Occipital lobe (tissue), 3 donors: ENCODE measurements at places on chromosomes 2 and 18. TPM values are rescaled to one million over a fixed set of nuclear protein-coding genes. Genes with fewer than 3 reads are reported as not detected.

Gene CD207
- total RNA-seq: not detected

DNA sequence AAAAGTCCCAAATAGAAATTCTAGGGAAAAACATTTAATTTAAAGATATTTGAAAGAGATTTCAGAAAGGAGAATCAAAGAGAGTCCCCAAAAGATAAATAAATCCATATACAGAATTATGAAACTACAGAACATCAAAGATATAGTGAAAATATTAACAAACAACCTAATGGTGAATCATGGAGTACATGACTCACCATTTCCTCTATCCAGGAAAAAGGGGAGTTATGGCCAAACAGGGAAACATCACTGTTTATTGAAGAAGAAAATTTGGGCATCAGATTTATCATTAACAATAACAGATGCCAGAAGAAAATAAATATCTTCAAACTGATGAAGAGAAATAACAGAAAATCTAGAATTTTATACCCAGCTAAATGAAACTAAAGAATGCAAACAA, 448.3 kb downstream of the CDH2 start:
- no peak for DNase-seq

DNA sequence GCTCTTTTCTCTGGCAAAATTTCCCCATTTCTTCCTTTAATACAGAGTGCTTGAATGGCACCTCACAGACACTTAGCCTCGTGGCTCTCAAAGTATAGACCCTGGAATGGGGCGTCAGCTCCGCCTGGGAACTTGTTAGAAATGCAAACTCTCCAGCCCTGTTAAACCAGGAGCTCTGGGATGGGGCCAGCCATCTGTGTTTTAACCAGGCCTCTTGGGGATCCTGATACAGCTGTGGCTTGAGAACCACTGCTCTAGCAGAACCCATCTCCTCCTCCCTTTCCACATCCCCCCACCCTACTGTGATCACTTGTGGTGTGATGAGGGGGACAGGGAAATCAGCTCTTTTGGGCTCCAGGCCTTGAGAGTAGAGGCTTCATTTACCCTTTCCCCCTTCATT, 15.9 kb downstream of the LTBP1 start:
- DNase-seq: no peak

DNA sequence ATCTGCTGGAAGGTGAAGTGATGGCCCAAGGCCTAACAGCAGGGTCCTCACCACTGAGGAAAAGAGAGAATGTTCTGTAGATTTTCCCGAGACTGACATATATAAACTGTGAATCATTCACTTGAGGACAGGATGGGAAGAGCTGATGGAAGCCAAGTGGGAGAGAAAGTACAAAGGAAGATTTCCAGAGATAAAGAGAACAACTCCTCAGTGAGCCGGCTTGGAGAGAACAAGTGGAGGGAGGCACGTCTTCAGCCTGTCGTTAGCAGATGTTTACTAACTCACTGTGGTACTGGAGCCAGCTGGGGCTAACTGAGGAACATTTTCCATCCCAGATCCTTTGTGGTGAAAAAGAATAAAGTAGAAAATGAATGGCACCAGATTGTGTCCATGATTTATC, 552.9 kb upstream of the TNP1 start:
- DNase-seq: no peak

DNA sequence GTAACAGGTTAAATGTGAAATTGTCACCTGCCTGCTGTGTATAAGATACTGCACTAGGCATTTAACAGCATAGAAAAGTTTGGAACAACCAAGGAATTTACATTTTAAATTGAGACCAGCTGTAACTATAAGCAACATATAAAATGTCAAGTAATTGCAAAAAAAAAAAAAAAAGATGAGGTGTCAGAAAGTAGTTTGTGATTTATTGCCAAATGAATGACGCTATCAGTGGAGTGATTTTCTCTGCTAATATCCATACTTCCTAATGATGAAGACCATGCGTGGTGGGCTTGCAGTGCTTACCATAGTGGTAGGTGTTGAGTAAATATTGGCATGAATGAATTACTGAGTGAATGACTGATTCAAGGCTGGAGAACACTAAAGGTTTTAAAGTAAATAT, 73.3 kb downstream of the OSBPL6 start:
- DNase-seq: no peak

GRCh38 chr2:235191486-235191885, 239.7 kb downstream of the SH3BP4 start:
- DNase-seq: no peak

DNA sequence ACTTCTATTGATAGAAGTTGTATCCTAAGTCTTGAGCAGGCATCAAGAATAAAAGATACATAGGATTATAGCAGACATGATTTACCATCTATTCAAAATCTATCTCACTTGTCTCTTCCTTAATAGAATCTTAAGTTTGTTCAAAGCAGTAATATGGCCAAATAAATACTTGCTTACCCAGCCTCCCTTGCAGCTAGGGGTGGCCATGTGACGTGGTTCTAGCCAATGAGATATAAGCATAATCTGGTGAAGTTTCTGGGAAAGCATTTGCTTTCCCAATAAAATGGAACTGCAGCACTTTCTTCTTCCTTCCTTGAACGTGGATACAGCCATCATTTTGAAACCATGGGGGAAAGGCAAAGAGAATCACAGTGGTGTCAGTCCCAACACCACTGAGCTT, 33.7 kb upstream of the SLC1A4 start:
- DNase-seq: no peak
